WTC11 (cell line): ENCODE measurements at places on chromosomes 4 and X.

DNA sequence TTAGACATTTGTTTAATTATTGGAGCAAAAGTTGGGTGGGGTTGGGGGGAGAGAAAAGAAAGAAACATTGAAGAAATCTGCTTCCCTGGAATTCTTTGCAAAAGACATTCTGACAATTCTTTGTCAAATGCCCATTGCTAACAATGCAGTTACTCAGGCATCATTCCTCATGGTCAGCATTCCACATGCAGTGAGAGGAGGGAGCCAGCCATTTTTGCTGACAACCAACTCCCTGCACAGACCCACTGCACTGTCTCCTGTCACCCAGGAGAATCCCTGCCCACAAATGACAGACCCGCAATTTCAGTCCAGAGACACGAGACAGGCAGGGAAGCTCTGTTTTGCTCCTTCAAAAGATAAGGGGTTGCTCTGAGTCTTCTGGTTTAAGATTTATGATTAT lies 985.1 kb upstream of the SLIT2 start:
- DNase-seq: no peak

DNA sequence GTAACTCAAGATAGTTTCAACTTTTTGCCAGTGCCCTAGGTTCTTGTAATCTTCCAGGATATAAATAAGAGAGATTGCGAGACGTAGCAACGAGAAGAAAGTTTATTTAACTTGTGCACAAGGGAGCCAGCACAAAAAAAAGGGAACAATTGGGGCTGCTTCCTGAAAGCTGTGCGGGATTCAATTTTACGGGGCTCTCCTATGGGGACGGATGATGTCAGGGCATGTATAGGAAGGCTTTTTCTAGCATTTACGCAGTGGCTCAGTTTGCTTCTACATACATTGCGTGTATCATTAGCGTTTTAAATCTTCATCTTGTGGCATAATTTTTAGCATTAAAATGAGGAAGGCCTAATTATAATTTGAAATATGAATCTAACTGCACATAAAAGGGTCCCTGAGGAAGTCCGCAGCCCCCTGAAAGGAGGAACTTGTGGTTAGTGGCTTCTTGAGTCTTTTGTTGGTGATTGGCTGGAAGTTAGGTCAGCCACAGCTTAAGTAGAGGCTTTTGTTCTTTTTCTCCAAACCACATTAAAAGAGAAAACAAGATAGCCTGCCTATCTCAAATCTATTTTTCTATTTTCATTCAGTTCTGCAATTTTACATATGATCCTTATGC lies 668.2 kb upstream of the NDST4 start:
- no peak for DNase-seq

DNA sequence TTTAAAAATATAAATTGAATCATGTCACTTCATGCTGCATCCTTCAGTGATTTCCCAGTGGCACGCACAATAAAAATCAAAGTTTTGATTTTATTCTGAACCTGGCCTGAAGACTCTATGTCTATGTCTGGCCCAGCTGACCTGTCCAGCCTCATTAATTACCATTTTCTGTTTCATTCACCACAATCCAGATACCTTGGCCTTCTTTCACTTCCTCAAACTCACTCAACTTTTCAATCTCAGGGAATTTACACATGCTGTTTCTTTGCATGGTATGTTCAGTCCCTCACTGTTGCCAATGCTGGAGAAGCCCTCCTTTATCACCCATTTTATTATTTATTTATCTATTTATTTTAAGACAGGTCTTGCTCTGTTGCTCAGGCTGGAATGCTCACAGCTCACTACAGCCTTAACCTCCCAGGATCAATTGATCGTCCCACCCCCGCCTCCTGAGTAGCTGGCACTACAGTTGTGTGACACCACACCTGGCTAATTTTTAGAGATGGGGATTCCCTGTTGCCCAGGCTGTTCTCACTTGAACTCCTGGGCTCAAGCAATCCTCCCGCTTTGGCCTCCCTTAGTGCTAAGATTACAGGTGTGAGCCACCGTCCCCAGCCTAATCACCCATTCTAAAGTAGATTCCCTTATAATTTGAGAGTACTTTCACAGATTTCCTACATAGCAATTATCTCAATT lies 43.1 kb downstream of the ZGRF1 start:
- no peak for DNase-seq

GRCh38 chrX:7987160-7988012 lies 60.2 kb upstream of the PNPLA4 start:
- no peak for DNase-seq

- DNase-seq: no peak
Measured at GRCh38 chrX:133989490-133989889, 4.1 kb upstream of the GPC3 start.

DNA sequence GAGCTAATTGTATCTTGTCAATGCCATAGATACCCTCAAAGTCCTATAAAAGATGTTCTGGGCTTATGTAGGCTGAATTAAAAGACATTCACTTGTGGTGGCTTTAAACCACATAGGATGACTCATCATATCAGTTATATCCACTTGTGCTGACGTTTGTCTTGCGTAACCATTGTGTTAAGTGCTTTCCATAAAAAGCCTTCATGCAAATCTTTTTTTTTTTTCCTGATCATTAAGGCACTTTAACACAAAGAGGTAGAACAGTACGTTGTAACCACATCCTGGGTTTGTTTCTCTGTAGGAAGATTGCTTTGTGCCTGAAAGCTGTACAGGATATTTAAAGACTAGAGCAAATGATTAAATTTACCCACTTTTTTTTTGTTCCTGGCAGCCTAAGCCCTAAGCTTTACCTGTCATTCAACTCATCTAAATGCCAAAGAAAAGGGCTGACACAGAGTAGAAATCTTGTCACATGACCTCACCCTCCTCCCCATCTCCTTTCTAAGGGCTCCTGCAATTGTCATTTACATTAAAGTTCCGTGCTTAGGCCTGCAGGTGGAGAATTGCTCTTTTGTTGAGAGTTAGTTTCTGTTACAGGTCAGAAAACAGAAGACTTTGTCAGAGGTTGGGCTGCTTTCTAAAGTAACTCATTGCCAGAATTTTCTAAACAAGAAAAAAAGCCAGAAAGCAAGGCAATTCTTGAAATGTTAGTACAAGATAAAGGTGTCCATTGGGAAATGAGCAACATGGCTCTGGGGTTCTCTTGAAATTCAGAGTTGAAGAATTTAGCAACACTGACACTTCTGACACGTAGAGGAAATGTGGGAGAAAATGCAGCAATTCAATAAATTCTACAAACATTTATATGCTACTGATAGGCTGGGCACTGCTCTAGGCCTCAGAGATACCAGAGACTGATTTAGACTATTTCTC lies 555.6 kb downstream of the PPARGC1A start:
- peak; percentile 14 for DNase-seq

GRCh38 chr4:38013461-38014366 lies 53.5 kb downstream of the PTTG2 start:
- no peak for DNase-seq

GRCh38 chr4:106305435-106306055 lies 10.5 kb downstream of the TBCK start:
- DNase-seq: no peak

DNA sequence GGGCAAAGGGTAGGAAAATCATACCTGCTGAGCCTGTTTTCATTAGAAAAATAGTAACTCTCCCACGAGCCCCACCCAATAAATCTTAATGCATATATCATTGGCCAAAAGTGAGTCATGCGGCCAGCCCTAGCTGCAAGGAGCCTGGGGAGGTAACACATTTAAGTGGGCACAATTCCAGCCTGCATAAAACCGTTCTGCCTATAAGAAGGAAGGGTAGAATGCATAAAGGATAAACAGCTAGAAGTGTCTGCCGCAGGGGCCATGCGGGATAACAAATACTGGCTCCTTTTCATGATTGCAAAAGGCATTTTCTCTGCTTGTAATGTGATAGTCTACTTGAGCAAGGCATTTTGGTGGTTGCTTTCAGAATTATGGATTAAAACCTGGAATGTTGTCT lies 37.1 kb downstream of the EFHC2 start:
- no peak for DNase-seq

GRCh38 chr4:126916626-126917140 lies 716.1 kb upstream of the INTU start:
- no peak for DNase-seq

- no peak for DNase-seq
Measured at GRCh38 chrX:72105436-72105835, 26.3 kb downstream of the RTL5 start.

DNA sequence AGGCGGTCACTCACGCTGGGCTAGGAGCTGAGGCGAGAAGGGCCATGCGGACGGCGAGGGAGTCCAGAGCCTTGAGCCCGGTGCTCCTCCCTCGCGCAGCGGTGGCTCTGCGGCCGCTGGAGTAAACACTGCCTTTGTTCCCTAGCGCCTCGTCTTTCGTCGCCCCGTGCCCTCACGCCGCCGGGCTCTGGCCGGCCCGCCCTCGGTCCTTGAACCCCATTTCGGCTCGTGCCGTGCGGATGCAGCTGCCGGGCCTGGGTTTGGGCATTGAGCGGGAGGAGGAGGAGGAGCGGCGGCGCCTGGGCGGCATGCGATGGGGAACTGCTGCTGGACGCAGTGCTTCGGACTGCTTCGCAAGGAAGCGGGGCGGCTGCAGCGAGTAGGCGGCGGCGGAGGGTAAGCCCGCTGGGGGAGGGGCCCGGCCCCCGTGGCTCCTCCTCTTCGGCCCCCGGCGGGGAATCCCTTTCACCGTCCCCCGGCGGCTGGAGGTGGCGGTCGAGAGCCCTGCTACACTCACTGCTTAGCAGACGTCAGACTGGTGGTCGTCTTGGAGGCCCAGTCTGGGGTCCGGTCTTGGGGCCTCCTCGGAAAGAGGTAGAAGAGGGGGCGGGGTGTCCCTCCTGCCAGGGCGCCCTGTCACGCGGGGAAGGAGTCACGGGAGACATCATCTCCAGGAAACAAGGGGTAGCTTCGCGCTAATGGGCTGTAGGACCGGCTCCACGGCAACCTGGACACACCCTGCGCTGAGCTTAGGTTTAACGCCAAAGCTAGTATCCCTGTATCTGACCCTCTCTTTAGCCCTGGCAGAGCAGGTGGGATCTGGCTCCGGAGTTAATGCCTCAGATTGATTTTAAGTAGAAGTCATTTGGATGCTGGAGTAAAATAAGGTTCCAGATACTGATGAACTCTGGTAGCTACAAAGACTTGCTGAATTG lies at the start of gene AP1AR:
AP1AR (plus strand) TSS at position 9 of the 935 bp plus-strand sequence; CDS start at position 314, 305 bp downstream.
- peak; percentile 93 for DNase-seq

- no peak for DNase-seq
Measured at GRCh38 chr4:181443021-181443420, 800.2 kb upstream of the TENM3 start.

- DNase-seq: no peak
Measured at GRCh38 chr4:177853229-177853628, 411.0 kb upstream of the AGA start.

DNA sequence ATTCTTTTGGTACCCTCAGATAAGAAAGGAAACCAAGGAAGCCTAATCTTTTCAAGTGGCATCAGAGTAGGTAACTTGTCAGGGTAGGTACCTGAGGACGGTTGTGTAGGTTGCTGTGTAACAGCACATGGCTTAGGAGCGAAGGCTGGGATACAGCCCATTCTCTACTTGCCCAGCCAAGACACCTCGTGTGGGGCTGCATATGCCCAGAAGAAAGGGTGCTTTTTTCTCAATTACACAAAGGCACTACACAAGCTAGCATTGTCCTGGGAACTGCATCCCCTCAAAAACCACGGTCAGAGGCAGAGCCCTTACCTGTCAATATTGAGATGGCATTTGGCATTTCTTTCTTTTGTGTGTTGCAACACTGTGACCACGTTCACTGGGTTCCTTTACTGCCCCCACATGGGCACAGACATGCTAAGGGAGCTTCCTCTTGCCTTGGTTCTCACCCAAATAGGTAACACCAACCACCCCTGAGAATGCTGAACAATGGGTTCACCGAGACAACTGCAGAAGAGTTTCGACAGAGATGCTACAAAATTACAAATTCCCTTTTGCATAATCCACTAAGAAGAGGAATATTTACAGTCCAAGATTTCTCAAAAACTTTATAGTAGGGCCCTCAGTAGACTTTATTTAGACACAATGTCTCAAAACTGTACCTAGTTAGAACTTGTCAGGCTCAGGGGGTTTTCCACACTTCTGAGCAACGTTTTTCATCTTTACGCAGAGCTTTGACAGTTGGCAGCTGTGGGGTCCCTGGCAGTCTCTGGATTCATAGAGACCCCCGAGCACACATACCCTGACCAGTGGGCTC lies 35.8 kb upstream of the TNIP3 start:
- DNase-seq: no peak

- no peak for DNase-seq
Measured at GRCh38 chr4:113959539-113959937, 19.9 kb downstream of the ARSJ start.
